ENCODE measurements at places on chromosomes 2 and 18. TPM values are rescaled to one million over a fixed set of nuclear protein-coding genes. Genes with fewer than 3 reads are reported as not detected.

GRCh38 chr2:106053581-106053980 is 140.5 kb downstream of the UXS1 start:
- no peak for DNase-seq

DNA sequence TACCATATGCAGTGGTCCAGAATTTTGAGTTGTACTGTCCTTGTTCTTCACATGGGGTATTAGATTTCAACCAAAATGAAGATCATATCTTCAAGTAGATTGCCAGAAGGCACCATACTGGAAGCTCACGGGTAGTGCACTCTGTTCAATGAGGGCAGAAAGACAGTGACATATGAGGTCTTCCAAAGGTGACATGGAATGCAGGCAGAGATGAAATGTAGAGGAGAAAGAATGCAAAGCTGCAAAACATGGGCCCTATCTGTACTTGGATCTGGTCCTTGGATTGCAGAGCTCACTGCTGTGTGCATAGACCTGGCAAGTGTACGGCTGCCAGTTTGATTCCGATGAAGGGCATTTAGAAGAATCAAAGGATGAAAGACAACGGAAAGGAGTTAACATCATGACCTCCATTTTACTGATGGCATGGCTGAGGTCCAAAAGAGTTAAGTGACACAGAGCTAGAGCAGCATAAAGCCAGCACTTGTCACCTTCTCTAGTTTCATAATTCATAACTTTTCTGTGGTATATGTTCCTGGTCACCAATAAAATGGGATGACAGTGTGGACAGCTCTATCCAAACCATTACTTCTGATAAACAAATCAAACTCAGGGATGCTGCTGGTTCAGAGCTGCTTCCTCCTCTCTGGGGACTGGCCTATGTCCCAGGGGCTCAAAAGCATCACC is 64.7 kb downstream of the BCL2 start:
- no peak for DNase-seq

DNA sequence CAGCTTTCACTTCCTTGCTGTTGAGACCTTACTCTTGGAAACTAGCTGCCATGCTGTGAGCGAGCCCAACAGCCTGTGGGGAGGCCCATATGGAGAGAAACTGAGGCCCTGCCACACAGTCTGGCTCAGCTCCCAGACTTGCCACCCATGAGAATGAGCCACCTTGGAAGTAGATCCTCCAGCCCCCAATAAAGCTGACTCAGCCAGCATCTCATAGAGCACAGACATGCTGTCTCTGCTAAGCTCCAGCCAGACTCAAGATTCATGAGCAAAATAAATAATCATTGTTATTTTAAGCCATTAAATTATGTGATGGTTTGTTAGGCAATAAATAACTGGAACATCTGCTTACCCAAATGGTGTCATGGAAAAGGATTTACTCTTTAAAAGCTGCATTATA is 53.6 kb upstream of the DDX18 start:
- DNase-seq = peak; percentile 20

DNA sequence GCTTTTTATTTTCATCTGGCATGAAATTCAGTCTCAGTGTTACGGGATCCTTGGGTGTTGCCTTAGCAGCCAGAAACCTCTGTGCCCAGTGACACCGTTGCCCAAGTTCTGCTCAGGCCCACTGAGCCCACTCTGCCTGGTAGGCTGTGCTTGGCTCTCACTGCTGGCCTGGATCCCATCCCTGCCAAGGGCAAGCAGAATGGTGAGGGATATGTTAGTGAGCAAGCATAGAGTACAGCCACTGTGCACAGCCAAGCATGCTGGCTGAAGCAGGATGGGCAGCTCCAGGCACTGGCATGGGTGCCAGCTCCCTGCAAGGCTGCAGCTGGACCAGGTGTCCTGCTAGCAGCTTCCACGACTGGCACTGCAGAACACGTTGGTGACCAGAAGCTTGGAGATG is 194.7 kb upstream of the TFPI start:
- no peak for DNase-seq

DNA sequence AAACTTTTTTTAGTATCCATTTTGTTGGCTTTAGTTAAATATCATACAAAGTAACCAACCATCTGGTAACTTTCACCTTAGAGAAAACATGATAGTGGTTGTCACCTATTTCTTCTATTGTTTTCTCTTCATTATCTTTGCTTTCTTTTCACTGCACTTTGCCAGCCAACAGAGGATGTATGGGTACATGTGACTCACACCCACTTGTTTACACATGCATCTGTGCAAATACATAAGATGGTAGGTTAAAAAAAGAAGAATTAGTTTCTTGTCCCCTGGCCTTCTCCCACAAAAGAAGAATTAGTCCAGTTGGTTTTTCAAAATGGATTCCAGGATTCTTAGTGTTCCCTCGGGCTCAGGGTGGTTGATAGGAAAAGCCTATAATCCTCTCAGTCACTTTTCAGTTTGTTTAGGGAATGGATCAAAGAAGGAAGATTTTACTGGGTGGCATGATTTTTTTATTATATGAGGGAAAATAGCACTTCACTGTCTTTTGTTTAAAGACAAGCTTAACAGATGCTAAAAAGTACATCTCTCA is 46.6 kb downstream of the CDK15 start:
- DNase-seq = no peak

- DNase-seq = no peak
Measured at GRCh38 chr2:197081294-197081693, 154.8 kb upstream of the PGAP1 start.

LRRTM4 gene
- not detected for total RNA-seq

UNC80 gene
- total RNA-seq = 0.29 TPM

CYRIA gene
- 10.5 TPM for total RNA-seq

ZNF804A gene
- total RNA-seq = not detected

Measured in stomach (tissue), 19 donors.